ENCODE measurements at places on chromosomes 13 and 19. TPM values are rescaled to one million over a fixed set of nuclear protein-coding genes. Genes with fewer than 3 reads are reported as not detected.

- DNase-seq = no peak
- H3K36me3 ChIP-seq = peaks cover 7% of the 10 kb centered on the region
- peaks cover under 1% of the 10 kb centered on the region for H3K4me1 ChIP-seq
- no peak overlapping the region for H3K4me3 ChIP-seq
- H3K27me3 ChIP-seq = no peaks in the 10 kb centered on the region
- no peak overlapping the region for H3K27ac ChIP-seq
Observed at GRCh38 chr13:59906413-59907049, 257.2 kb downstream of the DIAPH3 start.

DNA sequence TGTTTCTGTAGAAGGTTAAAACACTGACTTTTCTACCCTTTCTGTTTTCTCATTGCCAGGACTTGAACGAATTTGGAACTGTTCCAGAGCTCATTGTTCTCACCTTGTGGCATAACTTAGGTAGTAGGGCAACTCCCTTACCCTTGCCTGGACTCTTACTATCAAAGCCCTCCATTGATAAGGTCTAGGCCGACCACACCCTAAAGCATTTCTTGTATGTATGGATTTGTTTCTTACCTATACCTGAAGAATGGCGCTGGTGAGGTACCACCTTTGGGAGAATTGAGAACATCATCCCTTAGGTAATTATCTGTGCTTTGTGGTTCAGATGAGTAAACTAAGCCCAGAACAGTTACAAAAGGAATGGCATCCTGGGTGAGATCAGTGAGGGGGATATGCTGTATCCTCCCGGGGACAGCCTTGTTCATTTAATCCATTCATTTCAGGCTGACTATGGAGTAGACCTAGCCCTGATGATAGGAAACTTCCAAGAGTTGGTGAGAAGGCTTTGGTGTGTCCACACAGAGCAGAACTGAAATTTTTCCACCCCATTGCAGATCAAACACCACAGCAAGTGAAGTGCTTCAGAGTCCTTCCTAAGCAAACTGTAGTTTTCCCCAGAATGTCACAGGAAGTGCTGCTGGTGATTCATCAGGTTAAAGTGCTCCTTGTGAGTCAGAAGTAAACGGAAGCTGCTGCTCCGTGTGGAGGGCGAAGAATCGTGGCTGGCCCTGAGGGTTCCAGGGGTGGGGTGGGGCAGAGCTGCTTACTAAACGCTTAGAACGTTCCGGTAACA, 113.0 kb downstream of the TEX26 start:
- H3K36me3 ChIP-seq = no peaks in the 10 kb centered on the region
- H3K4me1 ChIP-seq = peaks cover 8% of the 10 kb centered on the region
- peak overlapping the region; percentile 89 for H3K27ac ChIP-seq

Gene LGI4
- total RNA-seq = not detected

Gene FLT1
- total RNA-seq = 45.6 TPM

Gene ZNF846
- total RNA-seq = 2.3 TPM
